ENCODE measurements at places on chromosomes 3 and 15. TPM values are rescaled to one million over a fixed set of nuclear protein-coding genes. Genes with fewer than 3 reads are reported as not detected.

Gene CCDC54
- 0.33 TPM for total RNA-seq

Gene FBLN2
- 43.5 TPM for total RNA-seq

Gene CACNA1D
- total RNA-seq: 32.1 TPM

Gene OSTN
- total RNA-seq: not detected

Gene GPR62
- total RNA-seq: not detected

Gene PTX3
- total RNA-seq: 36.9 TPM

Gene IL17RD
- 31.8 TPM for total RNA-seq

Gene HHLA2
- 1.6 TPM for total RNA-seq

Gene TRAT1
- 0.64 TPM for total RNA-seq

DNA sequence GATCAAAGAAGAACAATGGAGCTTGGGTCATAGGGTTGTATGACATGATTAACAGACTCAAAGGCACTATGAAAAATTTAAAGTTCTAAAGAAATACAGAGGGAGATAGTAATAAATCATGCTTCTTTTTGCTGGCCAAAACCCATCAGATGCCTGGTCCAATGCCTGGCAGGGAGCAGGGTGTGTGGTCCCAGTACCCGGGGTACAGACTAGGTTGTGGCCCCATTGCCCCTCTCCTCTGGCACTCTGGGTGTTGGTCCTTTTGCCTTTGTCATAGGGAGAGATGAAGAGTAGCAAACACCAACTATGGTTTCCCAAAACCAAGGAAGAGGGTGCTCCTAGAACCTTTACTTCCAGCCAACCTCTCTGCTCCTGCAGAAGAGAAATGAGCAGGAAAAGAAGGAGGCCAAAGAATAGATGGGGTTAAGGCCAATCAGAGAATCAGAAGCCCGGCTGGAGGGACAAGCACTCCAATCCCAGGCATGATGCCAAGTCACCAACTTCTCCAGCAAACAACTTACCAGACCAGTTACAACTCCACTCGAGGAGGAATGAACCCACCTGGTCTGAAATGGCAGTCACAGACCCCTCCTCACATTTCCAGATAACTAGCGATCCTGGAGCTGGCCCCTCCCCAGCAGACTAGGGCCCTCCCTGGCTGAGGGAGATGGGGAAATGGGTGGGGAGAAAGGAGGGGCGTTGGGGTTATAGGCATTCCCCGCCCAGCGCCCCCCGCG, 1.8 kb downstream of the IGDCC3 start:
- no peak for DNase-seq

- DNase-seq: no peak
These were observed 71.5 kb downstream of the STAC start for GRCh38 chr3:36451816-36452215.

- DNase-seq: no peak
These were observed 44.4 kb upstream of the OTOL1 start for GRCh38 chr3:161452179-161452578.

DNA sequence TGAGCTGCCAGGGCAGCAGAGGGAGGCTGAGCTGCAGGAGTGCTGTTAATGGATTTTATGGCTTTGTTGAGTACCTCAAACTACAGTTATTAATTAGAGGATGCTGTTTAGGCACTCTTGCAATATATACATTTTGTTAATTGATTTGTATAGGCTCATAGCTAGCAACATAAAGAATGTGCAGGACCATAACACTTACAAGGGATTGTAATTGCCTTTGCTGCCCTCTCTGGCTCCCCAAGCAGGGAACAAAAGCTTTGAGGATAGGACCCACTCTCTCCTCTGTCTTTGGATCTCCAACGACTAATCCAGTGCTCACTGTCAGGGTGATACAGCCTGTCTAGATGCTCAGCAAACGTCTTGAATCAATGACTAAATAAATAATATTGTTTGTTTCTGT, 1.2 kb upstream of the CLSTN2 start:
- DNase-seq: no peak

- no peak for DNase-seq
These were observed 316.5 kb upstream of the ICE2 start for GRCh38 chr15:60795471-60795870.

- no peak for DNase-seq
These were observed 31.4 kb upstream of the UACA start for GRCh38 chr15:70794596-70795310.

GRCh38 chr3:72331076-72331475, 517.2 kb downstream of the SHQ1 start:
- DNase-seq: no peak

GRCh38 chr3:186826410-186826975, 16.0 kb upstream of the ADIPOQ start:
- no peak for DNase-seq

DNA sequence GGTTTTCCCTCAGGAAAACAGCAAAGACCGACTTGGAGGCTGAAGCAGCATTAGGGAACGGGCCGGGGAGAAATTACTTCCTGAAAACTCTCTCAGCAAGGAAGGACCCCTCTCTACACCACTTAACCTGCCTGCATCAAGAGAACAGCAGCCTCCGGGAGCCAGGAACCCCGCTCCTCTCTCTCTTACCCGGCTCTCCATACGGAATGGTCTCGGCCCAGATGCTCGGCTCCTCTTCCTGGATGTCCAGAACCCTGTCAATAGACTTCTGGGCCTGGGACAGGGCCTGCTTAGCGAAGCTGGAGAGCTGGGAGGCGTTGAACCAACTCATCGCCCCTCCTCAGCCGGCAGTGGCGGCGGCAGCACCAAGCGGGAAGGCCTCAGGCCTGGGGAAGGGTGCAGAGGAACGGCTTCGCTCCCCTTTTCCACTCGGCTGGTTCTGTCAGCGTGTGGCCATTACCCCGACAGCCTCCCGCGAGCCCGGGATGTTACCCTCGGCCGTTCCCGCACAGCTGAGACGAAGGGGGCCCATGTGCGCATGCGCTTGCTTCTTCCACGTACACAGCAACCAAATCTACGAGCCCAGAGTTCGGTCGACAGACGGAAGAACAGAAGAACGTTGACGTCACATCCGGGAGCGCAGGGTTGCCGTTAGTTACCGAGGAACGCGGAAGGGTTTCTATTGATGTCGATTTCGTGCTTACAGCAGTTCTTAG, at the start of gene TMF1:
TSS of gene TMF1 (minus strand) at position 578 of the 716 bp plus-strand sequence. CDS start at position 331, 247 bp downstream.
- DNase-seq: peak; percentile 98

DNA sequence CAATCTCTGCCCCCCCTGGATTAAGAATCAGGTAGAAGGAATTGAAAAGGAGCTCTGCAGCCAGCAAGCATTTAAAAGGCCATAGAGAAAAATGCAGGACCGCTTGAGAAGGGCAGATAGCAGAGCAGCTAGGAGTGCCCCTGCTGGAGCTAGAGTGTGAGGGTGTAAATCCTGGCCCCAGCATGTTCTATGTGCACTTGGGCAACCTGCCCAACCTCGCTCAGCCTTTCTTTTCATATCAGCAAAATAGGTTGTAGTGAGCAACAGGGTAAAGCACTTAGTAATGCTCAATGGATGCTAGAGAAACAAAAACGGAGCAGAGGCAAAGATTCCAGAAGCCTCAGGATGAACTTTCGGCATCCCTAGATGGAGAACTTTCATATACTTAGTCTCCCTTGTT, 25.0 kb upstream of the THBS1 start:
- DNase-seq: no peak

DNA sequence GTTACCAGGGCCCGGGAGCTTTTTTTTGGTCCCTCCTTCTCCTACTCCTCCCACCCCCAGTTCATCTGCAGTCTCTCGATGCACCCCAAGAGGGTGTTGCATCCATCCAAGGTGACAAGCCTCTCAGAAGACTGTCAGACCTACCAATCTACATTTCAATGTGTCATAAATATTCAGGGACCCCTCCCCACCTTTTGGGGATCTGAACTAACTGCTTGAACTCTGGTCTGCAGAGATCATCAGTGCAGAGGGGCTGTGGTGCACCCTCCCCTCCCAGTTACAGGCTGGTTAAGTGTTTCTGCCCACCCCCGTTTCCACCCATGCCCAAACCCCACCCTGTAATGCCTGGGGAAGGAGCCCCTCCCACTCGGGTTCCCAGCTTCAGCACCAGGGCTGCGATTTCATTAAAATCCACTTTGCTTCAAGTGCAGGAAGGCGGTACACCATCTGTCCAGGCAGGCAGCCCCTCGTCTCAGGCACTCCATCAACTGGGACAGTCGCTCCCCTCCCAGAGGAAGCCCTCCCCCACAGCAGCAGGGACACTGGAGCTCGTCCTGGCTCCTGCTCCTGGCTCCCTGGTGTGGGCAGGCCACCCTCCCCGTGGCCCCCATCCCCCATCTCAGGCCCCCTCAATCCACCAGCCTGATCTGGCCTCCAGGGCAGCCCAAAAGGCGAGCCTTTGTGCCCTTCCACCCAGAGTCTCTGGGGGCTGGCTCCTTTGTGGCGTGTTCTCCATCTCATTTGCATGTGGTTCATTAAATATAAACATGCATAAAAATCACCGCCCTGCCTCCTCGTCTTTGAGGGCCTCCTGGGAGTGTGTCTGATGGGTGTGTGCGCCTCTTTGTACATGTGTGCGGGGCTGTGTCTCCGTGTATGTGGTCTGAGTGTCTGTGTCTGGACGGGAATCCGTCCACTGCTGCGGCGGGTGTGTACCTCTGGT, 32.3 kb downstream of the RNU5B-1 start:
- DNase-seq: no peak

- DNase-seq: no peak
These were observed 64.3 kb downstream of the FNDC3B start for GRCh38 chr3:172103724-172104123.

- no peak for DNase-seq
These were observed 239.3 kb downstream of the ALCAM start for GRCh38 chr3:105606016-105606415.

- no peak for DNase-seq
These were observed 462 bp downstream of the IGDCC3 start for GRCh38 chr15:65377105-65377975.

DNA sequence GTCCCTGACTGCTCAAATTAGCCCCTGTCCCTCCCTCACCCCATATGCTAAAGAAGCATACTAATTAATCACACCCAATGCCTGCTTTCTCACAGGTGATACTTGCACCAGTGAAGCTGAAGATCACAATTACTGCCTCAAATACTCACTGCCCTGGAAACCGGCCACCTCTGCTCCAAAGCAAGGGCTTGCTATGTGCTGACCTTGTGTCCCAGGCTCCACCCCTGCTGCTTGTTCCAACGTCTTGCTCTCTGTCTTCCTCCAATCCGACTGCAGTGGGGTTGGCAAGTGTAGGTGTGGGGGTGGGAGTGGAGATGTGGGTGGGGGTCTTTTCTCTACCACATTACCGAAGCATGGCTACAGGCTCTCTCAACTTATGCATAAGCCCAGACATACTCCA, 55.7 kb upstream of the PSMD6 start:
- no peak for DNase-seq

- no peak for DNase-seq
These were observed 74.1 kb downstream of the CHL1 start for GRCh38 chr3:270688-271087.

GRCh38 chr3:30614373-30614772, 8.0 kb downstream of the TGFBR2 start:
- no peak for DNase-seq

DNA sequence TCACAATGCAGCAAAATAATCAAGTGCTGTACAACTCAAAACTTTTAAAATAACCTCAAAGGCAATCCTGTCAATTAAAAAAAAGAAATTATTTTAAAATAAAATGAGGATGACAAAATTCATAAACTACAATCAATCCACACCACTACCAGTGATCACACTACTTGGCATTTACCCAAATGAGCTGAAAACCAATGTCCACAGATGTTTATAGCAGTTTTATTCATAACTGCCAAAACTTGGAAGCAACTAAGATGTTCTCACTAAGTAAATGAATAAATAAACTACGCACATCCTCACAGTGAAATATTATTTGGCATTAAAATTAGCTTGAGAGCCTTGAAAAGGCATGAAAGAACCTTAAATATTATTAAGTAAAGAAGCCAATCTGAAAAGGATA, 121.3 kb downstream of the STAG1 start:
- DNase-seq: no peak

GRCh38 chr15:29821416-29822099, 710 bp downstream of the TJP1 start:
- DNase-seq: peak; percentile 69

DNA sequence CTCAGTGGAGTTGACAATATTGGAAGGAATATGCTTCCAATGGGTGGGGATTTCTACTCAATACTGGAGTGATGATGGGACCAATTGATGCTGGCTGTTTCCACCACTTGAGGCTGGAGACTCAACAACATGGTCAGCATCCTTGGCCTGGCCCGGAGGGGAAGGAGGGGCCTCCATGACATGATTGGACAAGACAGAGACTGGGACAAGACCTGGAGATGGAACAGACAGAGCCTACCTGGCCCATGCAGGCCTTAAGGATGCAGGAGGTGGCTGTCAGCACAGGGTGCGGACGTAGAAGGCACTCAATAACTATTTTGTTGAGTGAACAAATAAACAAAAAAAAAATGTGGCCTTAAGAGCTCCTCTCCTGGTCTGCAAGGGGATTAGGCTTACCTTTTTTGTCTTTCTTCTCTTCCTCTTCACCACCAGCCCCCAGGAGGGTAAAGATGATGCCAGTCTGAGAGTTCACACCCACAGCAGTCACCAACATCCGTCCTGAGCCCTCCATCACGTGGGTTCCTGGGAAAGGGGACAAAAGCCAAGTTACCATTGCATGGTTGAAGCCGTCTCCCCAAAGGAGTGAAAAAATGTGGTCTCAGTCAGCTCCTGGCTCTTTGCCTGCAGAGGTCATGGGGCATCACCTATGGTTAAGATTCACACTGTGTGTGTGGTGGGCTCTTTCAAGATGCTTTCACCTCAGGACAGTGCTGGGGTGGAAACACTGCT, 67.1 kb upstream of the SEC13 start:
- DNase-seq: no peak

DNA sequence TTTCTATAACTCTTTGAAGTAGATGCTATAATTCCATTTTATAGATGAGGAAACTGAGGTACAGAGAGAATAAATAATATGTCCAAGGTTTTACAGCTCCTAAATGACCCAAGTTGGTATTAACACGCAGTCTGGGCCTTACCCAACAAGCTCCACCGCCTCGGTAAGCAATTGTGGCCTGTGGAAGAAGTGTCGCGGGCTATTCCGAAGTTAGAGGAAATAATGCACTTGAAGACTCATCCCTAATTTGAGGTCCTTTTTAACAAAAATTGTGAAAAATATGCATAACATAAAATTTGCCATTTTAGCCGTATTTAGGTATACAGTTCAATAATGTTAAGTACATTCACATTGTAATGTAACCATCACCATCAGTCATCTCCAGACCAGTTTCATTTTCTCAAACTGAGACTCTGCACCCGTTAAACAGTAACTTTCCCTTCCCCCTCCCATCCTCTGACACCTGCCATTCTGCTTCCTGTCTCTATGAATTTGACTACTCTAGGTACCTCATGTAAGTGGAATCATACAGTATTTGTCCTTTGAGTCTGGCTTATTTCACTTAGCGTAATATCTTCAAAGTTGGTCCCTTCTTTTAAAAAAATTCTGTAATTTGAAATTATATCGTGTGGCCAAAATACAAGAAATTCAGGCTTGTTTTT, 18.2 kb downstream of the IDH3A start:
- no peak for DNase-seq

DNA sequence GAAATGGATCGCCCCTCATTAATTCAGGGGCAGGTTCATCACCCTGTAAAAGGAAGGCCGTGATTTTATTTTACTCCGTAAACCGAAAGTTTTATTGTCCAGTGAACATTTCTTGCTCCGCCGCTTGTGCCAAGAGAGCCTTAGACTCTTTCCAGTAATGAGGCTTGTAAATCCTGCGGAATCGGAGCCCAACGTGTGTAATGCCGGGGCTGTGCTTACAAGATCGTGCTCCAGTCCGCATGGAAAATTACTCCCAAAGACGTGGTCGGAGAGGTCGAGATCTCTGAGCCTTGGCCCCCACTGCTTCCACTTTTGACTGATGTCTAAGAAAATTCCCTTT, 649 bp upstream of the PLOD2 start:
- peak; percentile 23 for DNase-seq

- DNase-seq: no peak
These were observed 14.3 kb downstream of the SMC4 start for GRCh38 chr3:160413613-160414248.
